Central memory CD4-positive, alpha-beta T cell (primary cell): ENCODE measurements at places on chromosomes 4 and X.
A peak's percentile ranks its signal among the peaks of the same experiment; 100 is the strongest.

GRCh38 chrX:6821730-6822129, 286.8 kb upstream of the VCX3A start:
- DNase-seq, result no peak

DNA sequence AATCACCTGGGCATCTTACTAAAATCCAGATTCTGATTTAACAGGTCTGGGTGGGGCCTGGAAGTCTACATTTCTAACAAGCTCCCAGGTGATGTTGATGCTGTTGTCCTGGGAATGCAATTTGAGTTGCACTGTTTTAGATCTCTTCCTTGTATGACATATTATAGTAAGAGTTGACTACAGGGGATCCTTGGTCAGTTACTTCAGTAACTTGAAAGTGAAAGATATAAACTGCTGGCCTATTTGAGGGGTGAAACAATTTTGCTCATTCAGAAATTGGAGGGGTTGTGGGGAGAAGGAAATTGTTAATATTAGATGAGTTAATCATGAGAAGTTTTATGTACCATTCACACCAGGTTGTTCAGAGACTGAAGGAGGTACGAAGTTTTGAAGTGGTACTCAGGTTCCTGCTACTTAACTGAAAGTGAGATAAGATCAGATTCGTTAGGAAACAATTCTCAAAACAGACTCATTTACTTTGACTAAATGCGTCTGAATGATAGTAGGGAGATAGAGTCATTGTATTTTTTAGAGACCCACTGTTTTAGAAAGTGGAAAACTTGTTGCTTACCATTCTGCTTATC, 12.5 kb downstream of the SH2D1A start:
- peak; percentile 23 for DNase-seq

- no peak for DNase-seq
Observed at GRCh38 chr4:26842911-26843310, 17.7 kb upstream of the STIM2 start.

GRCh38 chr4:145435646-145436045, 46.0 kb upstream of the SMAD1 start:
- DNase-seq, result no peak

DNA sequence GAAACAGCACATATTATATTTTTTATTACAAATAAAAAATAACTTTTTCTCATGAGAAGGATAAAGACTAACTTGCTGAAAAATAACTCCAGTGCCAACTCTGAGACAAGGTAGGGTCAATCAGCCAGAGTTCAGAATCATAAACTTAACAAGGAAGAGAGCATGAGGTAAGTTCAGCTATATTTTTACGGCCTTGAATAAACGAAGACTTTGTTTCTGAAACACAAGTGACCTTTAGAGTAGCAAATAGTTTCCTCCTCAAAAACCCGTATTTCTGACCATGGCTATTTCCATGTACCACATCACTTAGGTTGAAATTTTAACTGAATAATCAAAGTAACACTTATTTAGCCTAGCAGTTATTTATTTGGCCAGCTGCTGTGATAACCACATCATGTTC, 45.5 kb downstream of the PRDM5 start:
- DNase-seq, result no peak
